ENCODE measurements at places on chromosomes 1 and 21.
A peak's percentile ranks its signal among the peaks of the same experiment; 100 is the strongest.

DNA sequence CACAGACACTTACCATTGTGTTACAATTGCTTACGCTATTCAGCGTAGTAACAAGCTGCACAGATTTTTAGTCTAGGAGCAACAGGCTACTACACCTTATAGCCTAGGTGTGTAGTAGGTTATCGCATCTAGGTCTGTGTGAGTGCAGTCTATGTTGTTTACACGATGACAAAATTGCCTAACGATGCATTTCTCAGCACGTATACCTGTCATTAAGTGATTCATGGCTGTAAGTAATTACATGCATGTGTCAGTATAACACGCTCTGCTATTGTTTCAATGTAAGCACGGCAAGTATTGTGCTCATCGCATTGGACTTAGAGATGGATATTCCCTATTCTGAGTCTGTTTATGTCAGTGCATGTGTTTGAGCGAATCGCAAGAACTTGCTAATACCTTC lies 15.7 kb upstream of the ZBTB18 start:
- DNase-seq: no peak

- DNase-seq: no peak
These were observed 17.1 kb downstream of the UTP25 start for GRCh38 chr1:209844695-209845407.

DNA sequence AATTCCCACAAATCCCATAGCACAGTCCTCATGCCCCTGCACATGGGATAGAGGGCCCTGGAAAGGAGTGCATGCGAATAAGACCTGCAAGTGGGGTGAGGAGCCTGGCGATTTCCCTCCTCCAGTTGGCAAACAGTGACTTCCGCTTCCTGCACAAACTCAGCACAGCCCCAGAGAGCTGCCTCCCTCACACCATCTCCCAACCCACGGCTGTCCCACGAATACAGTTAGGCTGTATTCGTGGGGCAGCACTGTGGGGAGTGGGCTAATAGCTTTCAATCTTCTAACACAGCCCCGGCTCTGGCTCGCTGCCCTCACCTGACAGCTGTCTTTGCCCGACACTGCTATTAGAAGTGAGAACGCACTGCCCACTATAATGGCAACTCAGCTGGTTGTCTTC lies 28.2 kb upstream of the CNTN2 start:
- no peak for DNase-seq

DNA sequence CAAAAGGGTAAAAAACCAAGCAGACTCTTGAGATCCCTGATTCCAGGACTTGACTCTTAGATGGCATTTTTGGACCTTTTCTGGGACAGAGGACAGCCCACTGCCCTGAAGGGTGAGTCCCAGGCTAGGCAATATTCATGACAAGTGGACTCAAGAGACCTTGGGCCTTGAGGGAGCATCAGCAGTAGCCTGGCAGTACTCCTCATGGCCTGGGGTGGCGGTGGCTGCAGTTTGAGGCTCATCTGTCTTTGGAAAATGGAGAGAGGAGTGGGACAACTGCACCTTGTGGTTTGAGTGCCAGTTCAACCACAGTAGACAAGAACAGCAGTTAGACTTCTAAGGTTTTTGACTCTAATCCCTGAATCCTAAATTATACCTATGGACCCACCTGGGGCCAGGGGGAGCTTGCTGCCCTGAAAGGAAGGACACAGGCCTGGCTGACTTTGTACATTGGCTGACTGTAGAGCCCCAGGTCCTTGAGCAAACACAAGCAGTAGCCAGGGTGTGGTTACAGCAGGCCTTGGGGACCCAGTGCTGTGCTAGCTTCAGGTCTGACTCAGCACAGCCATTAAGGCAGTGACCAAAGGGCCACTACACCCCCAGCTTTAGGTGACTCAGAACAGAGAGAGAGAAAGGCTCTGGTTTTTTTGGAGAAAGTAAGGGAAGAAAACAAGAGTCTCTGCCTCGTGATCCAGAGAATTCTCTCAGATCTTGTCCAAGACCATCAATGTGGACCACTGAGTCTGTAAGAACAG lies 1023.2 kb downstream of the KCNT2 start:
- no peak for DNase-seq

- DNase-seq: no peak
These were observed 52.2 kb downstream of the ACP6 start for GRCh38 chr1:147618077-147618569.

DNA sequence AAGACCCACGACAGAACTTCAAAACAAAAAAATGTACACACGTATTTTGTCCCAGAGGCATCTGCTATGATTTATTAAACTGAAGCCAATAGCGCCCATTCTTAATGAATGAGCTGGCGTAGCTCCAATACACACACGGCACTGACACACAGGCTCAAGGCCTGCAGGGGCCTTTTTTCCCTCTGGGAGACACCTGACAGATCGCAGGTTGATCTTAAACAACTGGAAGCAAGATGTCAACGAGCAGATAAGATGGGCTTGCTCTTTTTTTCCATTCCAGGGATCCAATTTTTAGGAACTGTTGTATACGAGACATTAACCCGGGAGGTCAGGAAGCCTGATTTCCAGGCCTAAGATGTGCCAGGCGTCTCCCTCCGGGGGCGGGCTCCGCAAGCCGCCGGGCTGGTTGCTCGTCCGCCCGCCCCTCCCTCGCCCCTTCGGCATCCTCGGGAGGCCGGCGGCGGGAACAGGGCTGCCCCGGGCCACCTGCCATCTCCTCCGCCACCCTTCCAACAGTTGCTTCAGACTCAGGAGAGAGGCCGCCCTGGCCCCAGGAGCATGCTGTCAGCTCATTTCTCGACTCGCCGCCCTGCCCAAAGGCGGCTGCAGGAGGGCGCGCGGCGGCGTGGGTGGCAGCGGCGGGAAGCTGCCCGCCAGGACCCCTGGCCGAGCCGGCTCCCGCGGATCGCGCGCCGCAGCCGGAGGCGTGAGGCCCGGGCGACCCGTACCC lies 735 bp downstream of the TTC13 start:
- DNase-seq: peak; percentile 34

GRCh38 chr1:234545517-234546386 lies 64.2 kb downstream of the IRF2BP2 start:
- no peak for DNase-seq

- DNase-seq: no peak
These were observed 328.7 kb downstream of the PTPRC start for GRCh38 chr1:198967566-198967965.

- DNase-seq: no peak
These were observed 159.4 kb downstream of the ZNF281 start for GRCh38 chr1:200250469-200250868.

- DNase-seq: no peak
These were observed 53.1 kb upstream of the CD55 start for GRCh38 chr1:207268337-207268736.

DNA sequence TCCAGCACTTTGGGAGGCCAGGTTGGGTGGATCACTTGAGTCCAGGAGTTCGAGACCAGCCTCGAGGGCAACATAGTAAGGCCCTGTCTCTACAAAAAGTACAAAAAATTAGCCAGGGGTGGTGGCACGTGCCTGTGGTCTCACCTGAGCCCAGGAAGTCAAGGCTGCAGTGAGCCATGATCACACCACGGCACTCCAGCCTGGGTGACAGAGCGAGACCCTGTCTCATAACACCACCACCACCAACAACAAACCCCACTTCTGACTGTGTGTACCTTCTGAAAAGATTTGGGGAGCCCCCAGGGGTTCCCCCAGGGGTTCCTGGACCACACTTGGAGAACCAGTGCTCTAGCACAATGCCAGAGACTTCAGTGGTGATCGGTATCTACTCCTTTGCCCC lies 29.9 kb downstream of the NUAK2 start:
- DNase-seq: no peak

- no peak for DNase-seq
These were observed 69.9 kb downstream of the NAV1 start for GRCh38 chr1:201608635-201609395.

DNA sequence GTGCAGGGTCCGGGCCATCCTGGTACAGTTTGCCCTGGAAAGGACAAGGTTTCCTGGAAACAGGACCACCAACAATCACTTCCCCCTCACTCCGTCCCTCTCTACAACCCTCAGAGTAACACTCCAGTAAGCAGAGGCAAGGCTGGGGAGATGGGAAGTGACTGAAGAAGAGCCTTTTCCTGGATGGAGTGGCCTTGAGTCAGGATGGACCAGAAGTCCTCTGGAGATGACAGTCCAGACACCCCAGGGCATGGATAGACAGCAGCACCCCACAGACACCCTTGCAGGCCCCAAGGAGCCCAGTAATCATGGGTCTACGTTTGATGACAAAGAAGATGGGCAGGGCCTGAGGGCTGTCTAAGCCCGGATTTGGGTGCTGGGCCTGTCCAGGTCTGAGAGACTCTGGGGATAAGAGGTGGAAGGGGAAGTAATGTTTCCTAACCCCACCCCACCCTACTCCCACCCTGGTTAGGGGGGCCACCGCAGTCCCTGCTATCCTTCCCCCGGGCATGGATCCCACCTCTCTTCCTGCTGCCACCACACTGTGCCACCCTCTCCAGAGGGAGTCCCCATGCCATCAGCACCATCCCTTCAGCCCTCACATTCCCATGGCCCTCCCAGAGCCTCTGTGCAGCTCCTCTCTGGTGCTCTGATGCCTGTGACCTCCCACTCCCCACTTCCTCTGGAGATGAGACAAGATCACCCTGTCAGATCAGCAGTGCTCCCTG lies 7.2 kb upstream of the S100A8 start:
- no peak for DNase-seq

- DNase-seq: no peak
These were observed 158.3 kb downstream of the NPHP4 start for GRCh38 chr1:5833911-5834310.

DNA sequence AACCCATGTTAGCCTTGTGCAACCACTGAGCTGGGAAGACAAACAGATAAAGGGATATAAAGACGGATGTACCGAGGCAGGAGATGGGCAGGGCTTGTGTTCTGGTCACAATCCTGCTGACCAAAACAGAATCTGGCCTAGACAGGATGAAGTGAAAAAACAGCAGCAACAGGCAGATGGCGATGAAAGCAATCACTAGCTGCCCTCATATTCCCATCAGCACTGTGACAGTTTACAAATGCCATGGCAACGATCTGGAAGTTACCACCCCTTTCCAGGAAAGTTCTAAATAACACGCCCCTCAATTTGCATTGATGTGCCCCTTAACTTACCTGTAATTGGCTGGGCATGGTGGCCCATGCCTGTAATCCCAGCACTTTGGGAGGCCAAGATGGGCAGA lies 40.6 kb upstream of the CD46 start:
- DNase-seq: no peak

DNA sequence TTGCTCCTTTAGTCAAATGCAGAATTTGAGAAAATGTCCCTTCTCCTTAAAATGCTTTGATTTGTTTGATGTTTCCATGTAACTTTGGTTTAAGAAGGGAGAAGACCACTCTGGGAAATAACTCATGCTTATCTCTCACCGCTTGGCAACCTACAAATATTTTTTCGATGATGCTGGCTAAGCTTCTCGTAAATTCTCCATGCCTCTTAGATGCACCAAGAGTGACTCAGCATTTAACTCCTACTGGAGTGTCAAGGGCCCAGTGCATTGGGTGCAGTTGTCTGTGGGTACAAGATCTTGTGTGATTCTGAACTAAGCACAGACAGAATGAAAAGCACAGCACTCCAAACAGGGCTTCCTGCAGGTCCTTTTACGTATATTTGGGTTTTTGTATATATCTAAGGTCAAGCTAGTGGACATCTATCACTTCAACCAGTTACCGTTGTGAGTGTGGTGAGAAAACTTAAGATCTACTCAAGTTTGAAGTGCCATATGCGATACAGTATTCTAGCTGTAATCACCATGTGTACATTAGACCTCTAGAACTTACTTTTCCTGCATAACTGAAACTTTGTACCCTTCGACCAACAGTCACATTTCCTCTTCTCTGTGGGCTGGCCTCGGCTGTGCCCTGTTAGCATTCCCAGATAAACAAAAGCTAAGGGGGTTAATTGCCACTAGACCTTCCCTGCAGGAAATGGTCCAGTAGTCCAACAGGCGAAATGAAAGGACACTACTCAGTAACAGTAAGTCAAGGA lies 55.8 kb downstream of the COL18A1 start:
- DNase-seq: no peak

- DNase-seq: no peak
These were observed 150.3 kb downstream of the AMY1C start for GRCh38 chr1:103900005-103900404.

- no peak for DNase-seq
These were observed 3.0 kb upstream of the MACO1 start for GRCh38 chr1:25427696-25428095.

- DNase-seq: no peak
These were observed 6.2 kb downstream of the EDN2 start for GRCh38 chr1:41478118-41478748.

DNA sequence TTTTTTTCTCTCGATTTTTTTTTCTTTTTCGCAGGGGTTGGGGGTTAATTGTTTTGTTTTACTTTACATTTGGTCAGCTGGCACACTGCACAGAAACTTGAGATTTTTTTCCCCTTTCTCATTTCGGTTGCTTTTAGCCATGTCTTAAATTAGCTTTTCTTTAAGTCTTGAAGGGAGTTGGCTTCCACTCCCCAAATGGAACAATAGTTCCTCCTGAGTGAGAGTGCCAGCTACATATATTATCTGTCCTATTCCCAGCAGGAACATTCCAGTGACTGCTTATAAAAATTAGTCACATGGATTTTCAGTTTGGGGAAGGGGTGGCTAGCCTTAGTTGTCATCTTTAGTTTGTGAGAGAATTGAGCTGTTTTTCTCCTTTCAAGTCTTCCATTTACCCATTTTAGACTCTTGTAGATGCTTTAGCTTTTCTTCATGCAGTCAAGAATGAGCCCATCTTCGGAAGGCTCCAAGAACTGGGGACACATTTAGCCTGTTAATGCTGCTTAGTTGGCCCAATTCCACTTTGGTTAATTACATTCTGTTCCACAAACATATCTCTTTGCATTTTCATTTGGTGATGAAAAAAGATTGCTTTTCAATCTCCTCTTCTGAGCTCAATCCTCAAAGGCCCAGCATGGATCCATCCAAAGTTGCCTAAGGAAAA lies 510.1 kb upstream of the CXADR start:
- DNase-seq: no peak

GRCh38 chr1:234537236-234537635 lies 58.3 kb upstream of the TARBP1 start:
- DNase-seq: no peak

DNA sequence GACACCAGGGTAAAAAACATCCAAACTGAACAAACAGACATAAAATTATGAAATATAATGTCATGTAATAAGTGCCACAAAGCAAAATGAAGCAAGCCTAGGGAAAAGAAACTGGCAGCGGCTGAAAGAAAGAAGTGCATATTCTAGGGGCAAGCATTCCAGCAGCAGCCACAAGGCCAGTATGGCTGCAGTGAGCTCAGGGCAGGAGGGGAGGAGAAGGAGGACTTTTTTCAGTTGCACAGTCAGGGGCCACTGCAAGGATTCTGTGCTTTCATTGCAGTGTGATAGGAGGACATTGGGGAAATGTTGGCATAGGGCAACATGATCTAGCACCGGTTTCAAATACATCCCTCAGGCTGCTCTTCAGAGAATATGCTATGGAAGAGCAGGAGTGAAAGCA lies 263.8 kb downstream of the NEGR1 start:
- DNase-seq: no peak

GRCh38 chr21:30426731-30427130 lies 1.0 kb upstream of the KRTAP13-3 start:
- no peak for DNase-seq

GRCh38 chr1:26787381-26787705 lies 407 bp upstream of the PIGV start:
- DNase-seq: peak; percentile 37
